Endothelial cell (in vitro differentiated cells): ENCODE measurements at places on chromosomes 11 and 22. TPM values are rescaled to one million over a fixed set of nuclear protein-coding genes. Genes with fewer than 3 reads are reported as not detected.
A peak's percentile ranks its signal among the peaks of the same experiment; 100 is the strongest.

The PANX2 gene
- 0.87 TPM for total RNA-seq

- no peaks in the 10 kb centered on the region for H3K36me3 ChIP-seq
- H3K4me1 ChIP-seq = peaks cover 14% of the 10 kb centered on the region
- H3K27ac ChIP-seq = no peak overlapping the region
- peak; percentile 29 for DNase-seq
- H3K4me3 ChIP-seq = no peak overlapping the region
These were observed 34.6 kb downstream of the ZNRF3 start for GRCh38 chr22:28917747-28918549.

The CENPM gene
- total RNA-seq = 5.2 TPM

The CNIH2 gene
- total RNA-seq = 1.9 TPM

The TRIM48 gene
- not detected for total RNA-seq

The C11orf97 gene
- total RNA-seq = not detected

DNA sequence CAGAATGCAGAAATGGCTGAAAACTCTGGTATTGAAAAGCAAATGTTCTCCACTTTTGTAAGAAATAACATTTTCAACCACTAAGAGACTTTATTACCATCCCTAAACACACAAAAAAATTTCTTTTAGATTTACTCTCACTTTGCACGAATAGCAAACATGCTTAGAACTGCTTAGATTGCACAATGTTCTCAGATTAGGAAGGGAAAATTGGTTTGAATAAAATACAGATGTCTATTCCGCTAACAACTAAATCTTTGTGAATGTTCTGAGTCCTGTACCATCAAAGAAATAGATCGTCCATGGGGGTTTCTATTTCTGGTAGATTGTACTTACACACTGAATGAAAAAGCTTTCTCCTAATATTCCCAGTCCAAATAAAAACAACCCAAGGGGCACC, 40.1 kb downstream of the BDNF start:
- DNase-seq = no peak
- no peaks in the 10 kb centered on the region for H3K36me3 ChIP-seq
- H3K4me3 ChIP-seq = no peak overlapping the region
- no peaks in the 10 kb centered on the region for H3K4me1 ChIP-seq

GRCh38 chr11:13205486-13205885, 72.1 kb upstream of the BMAL1 start:
- peak overlapping the region; percentile 10 for H3K27ac ChIP-seq
- no peaks in the 10 kb centered on the region for H3K36me3 ChIP-seq
- peaks cover 30% of the 10 kb centered on the region for H3K4me1 ChIP-seq
- DNase-seq = no peak

DNA sequence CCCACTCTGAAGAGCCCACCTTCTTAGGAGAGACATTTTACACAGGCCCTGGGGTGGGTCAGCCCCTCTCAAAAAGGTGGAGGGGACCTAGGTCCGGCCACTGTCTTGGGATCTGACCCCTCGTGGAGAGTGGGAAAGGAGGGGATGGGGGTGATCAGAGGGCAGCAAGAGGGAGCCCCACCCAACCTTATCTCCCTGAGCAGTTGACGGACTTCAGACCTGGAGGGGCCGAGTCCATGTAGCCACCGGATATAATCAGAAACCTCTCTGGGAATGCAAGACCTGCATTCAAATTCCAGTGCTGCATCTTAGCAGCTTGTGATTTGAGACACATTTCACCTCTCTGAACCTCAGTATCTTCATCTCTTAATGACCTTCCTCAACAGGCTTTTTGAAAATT, 44.0 kb downstream of the TP53I11 start:
- no peak overlapping the region for H3K27ac ChIP-seq
- peaks cover 56% of the 10 kb centered on the region for H3K27me3 ChIP-seq
- DNase-seq = no peak
- peaks cover 28% of the 10 kb centered on the region for H3K4me1 ChIP-seq

The GLB1L2 gene
- total RNA-seq = 5.0 TPM

DNA sequence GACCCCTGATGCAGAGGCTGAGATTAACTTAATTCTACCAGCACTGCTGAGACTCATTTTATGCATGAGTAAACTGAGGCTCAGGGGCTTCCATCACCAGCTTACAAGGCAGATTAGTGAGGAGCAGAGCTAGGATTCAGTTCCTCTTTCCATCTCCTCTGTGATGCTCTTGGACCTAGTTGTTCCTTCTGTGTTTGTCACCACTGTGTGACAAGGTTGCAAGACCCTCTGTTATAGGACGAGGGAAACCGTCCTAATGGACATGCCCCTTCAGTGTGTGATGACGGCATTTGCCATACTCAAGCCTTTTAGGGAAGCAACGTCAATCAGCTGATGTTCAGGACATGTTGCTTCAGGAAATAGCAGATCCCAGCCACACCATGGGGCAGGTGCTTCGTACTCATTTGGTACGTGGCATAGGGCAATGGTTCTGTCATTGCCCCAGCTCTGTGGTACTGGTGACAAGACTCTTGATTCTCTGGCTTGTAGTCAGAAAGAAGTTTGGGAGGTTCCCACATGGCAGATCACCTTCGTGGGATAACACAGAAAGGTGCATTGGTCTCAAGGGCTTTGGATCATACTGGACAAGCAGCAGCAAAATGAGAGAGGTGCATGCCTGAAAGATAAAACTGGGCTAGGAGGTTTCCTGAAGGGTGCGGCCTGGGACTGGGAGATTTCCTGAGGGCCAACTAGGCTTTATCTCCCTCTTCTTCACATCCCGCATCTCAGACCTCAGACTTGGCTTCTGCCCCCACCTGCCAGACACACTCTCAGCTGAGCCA, 23.9 kb upstream of the CD44 start:
- H3K36me3 ChIP-seq = no peaks in the 10 kb centered on the region
- peaks cover 10% of the 10 kb centered on the region for H3K4me1 ChIP-seq
- H3K27me3 ChIP-seq = no peaks in the 10 kb centered on the region

GRCh38 chr22:41762980-41763779, 37.3 kb upstream of the CCDC134 start:
- no peaks in the 10 kb centered on the region for H3K36me3 ChIP-seq
- H3K27ac ChIP-seq = no peak overlapping the region
- H3K27me3 ChIP-seq = peaks cover 2% of the 10 kb centered on the region
- peaks cover 8% of the 10 kb centered on the region for H3K4me1 ChIP-seq
- no peak overlapping the region for H3K4me3 ChIP-seq

DNA sequence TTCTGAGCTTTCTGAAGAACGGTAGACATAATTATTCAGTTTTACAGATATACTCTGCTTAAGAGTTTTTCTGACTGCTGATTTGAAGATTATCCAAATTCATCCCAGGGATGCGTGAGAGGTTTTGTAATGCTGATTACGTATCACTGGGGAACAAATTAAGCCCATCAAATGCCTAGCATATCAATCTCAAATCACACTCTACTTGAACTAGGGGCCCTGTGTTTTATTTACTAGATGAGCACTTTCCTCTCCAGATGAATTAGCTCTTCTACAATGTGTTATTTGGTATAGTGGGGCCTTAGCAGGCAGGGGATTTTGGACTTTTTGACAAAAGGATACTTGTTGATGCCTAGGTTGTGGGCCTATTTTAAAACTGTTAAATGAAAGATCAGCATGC, 177.9 kb downstream of the JRKL start:
- H3K4me3 ChIP-seq = no peak overlapping the region
- DNase-seq = no peak
- H3K27me3 ChIP-seq = no peaks in the 10 kb centered on the region
- H3K27ac ChIP-seq = no peak overlapping the region

The DKK3 gene
- total RNA-seq = 8.4 TPM

DNA sequence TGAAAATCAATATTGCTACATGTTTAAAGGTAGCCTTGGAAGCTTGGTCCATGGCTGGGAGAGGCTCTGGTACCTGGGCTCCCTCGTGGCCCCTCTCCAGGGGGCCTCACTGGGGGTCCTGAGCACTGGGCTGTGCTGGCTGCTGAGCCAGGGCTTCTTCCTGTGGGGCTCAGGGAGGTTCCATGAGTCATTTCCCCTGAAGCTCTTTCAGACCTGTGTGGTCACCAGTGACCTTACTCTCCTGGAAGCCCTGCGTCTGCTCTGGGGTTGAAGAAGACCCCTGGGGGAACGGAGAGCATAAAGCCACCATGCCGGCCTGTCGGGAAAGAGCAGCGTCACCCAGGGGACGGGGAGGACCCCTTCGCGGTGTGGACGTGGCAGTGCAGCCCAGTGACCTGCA, 389.0 kb downstream of the TBC1D22A start:
- H3K27ac ChIP-seq = no peak overlapping the region
- H3K4me1 ChIP-seq = peaks cover 4% of the 10 kb centered on the region
- H3K27me3 ChIP-seq = peaks cover 12% of the 10 kb centered on the region

The C1QTNF5 gene
- 26.0 TPM for total RNA-seq

The THRSP gene
- total RNA-seq = not detected

The FAM111A gene
- 30.8 TPM for total RNA-seq

The OR4D9 gene
- total RNA-seq = not detected

The BCR gene
- total RNA-seq = 92.6 TPM

- peaks cover 72% of the 10 kb centered on the region for H3K4me1 ChIP-seq
- DNase-seq = no peak
- H3K36me3 ChIP-seq = no peaks in the 10 kb centered on the region
These were observed 37.3 kb downstream of the GALNT18 start for GRCh38 chr11:11584530-11584810.

DNA sequence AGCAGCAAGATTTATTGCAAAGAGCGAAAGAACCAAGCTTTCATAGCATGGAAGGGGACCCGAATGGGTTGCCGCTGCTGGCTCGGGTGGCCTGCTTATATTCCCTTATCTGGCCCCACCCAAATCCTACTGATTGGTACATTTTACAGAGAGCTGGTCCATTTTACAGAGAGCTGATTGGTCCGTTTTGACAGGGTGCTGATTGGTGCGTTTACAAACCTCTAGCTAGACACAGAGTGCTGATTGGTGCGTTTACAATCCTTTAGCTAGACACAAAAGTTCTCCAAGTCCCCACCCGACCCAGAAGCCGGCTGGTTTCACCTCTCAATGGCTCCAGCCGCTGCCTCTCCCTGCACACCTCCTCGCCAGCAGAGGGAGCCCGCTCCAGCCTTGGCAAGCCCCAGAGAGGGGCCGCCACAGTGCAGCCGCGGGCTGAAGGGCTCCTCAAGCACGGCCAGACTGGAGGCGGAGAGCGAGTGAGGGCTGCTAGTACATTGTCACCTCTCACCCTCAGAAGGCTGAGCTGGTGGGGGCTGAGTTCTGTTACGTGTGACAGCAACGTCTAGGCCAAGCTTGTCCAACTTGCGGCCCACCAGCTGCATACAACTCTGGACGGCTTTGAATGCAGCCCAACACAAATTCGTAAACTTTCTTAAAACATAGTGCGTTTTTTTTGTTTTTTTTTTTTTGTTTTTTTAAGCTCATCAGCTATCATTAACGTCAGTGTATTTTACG, 8.7 kb downstream of the PTH start:
- peaks cover 3% of the 10 kb centered on the region for H3K27me3 ChIP-seq
- peak; percentile 9 for DNase-seq
- H3K4me3 ChIP-seq = no peak overlapping the region
- H3K36me3 ChIP-seq = no peaks in the 10 kb centered on the region
- H3K27ac ChIP-seq = no peak overlapping the region
- H3K4me1 ChIP-seq = no peaks in the 10 kb centered on the region

DNA sequence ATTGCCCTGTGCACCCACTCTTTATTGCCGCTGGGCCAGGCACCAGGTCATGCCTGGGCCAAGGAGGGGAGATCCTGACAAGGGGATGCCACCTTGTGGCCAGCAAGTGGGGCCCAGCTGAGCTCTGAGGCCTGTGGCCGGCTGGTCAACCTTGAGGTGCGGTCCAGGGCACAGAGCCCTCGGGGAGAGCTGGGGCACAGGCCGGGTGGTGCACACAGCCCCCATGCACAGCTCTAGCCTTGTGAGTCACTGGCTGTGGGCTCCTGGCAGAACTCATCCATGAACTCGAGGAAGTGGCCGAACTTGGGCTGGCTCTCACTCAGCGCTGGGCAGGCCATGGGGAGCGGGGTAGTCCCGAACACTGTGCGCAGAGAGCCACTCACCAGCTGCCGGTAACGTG, 94.3 kb downstream of the RNF169 start:
- no peak overlapping the region for H3K27ac ChIP-seq
- no peak for DNase-seq
- peaks cover 17% of the 10 kb centered on the region for H3K36me3 ChIP-seq

- H3K27ac ChIP-seq = no peak overlapping the region
- H3K4me1 ChIP-seq = peaks cover 10% of the 10 kb centered on the region
- no peaks in the 10 kb centered on the region for H3K36me3 ChIP-seq
- DNase-seq = no peak
These were observed 25.2 kb downstream of the CWC15 start for GRCh38 chr11:94948070-94948617.

GRCh38 chr11:360326-361280, 8.7 kb upstream of the B4GALNT4 start:
- no peak overlapping the region for H3K4me3 ChIP-seq
- peaks cover 13% of the 10 kb centered on the region for H3K27me3 ChIP-seq
- H3K27ac ChIP-seq = no peak overlapping the region
- no peaks in the 10 kb centered on the region for H3K36me3 ChIP-seq

GRCh38 chr11:87454241-87454640, 416.5 kb downstream of the TMEM135 start:
- no peak for DNase-seq
- H3K36me3 ChIP-seq = no peaks in the 10 kb centered on the region
- H3K27me3 ChIP-seq = peaks cover 3% of the 10 kb centered on the region
- H3K4me3 ChIP-seq = no peak overlapping the region
- no peak overlapping the region for H3K27ac ChIP-seq

- no peak overlapping the region for H3K4me3 ChIP-seq
- peaks cover 15% of the 10 kb centered on the region for H3K27me3 ChIP-seq
- peaks cover 62% of the 10 kb centered on the region for H3K4me1 ChIP-seq
- no peak for DNase-seq
- peaks cover 6% of the 10 kb centered on the region for H3K36me3 ChIP-seq
These were observed 81.1 kb downstream of the SCN3B start for GRCh38 chr11:123573286-123573685.

GRCh38 chr11:10488121-10488933, 33.3 kb downstream of the AMPD3 start:
- peaks cover 60% of the 10 kb centered on the region for H3K36me3 ChIP-seq
- peak overlapping the region; percentile 5 for H3K4me3 ChIP-seq
- H3K4me1 ChIP-seq = peaks cover 3% of the 10 kb centered on the region
- H3K27ac ChIP-seq = no peak overlapping the region
- H3K27me3 ChIP-seq = peaks cover 9% of the 10 kb centered on the region

The SLC37A2 gene
- total RNA-seq = 0.49 TPM

The SCN4B gene
- total RNA-seq = 3.1 TPM

The OR51M1 gene
- not detected for total RNA-seq

GRCh38 chr11:124970925-124971324, 16.9 kb downstream of the CCDC15 start:
- H3K27ac ChIP-seq = no peak overlapping the region
- no peak overlapping the region for H3K4me3 ChIP-seq
- H3K4me1 ChIP-seq = no peaks in the 10 kb centered on the region

- peaks cover 20% of the 10 kb centered on the region for H3K4me1 ChIP-seq
- DNase-seq = no peak
- peaks cover 4% of the 10 kb centered on the region for H3K36me3 ChIP-seq
- H3K27me3 ChIP-seq = peaks cover 6% of the 10 kb centered on the region
- H3K27ac ChIP-seq = no peak overlapping the region
These were observed 5.4 kb downstream of the TBC1D10C start for GRCh38 chr11:67409261-67409666.

GRCh38 chr11:70696076-70696475, 297.7 kb downstream of the CTTN start:
- H3K36me3 ChIP-seq = peaks cover 8% of the 10 kb centered on the region
- no peak overlapping the region for H3K4me3 ChIP-seq
- no peak for DNase-seq
- H3K4me1 ChIP-seq = peaks cover 21% of the 10 kb centered on the region
- peaks cover 14% of the 10 kb centered on the region for H3K27me3 ChIP-seq

- no peaks in the 10 kb centered on the region for H3K4me1 ChIP-seq
- DNase-seq = no peak
- H3K27ac ChIP-seq = no peak overlapping the region
- H3K27me3 ChIP-seq = no peaks in the 10 kb centered on the region
These were observed 802.3 kb upstream of the ARHGAP42 start for GRCh38 chr11:99884750-99885149.
